ENCODE measurements at places on chromosomes 5 and 9.

DNA sequence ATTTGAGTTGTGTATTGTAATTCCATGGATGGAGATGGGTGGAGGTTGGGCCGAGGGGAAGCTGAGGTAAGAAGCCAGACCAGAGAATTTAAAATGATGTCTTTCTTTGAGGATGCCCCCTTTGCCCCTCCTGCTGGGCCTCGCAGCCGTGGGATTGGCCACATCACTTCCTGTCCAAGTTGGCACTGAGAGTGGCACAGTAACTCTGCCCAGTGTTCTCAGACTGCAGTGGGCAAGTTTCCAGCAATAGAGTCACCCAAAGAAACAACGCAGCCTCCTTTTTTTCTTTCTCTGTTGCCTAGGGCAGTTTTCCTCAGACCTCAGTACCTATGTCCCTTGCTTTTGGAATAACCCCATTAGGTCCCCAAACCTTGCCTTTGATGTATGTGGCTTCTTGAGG, 306.6 kb upstream of the DMRT1 start:
- DNase-seq = no peak

DNA sequence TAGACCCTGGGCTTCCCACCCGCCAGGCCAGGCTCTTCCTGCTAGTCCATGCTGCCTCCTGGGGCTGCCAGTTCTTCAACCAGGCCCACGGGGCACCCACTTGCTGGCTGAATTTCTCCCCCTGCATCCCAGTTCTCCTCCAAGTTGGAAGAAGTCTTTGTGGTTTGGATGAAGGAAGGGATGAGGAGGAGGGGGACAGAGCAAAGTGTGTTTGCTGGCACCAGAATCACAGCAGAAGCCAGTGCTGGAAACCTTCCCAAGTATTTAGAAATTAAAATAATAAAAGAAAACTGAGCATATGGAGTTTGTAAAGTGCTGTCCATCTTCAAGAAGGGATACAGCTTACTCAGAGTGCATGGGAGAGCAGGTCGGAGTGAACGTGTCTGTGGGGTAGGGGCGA, 19.4 kb upstream of the UNC5A start:
- DNase-seq = no peak

GRCh38 chr9:116112236-116112635, 41.4 kb upstream of the PAPPA start:
- no peak for DNase-seq

- DNase-seq = peak; percentile 89
Observed at GRCh38 chr5:159100025-159100781, 487 bp upstream of the EBF1 start.

- DNase-seq = no peak
Observed at GRCh38 chr5:177440990-177441780, 5.4 kb upstream of the PRR7 start.
